ENCODE measurements at places on chromosomes 12 and 14. TPM values are rescaled to one million over a fixed set of nuclear protein-coding genes. Genes with fewer than 3 reads are reported as not detected.
A peak's percentile ranks its signal among the peaks of the same experiment; 100 is the strongest.

TPPP2 gene
- total RNA-seq = not detected

DHH gene
- 0.07 TPM for total RNA-seq

HSPA2 gene
- total RNA-seq = 4.5 TPM

PLCZ1 gene
- not detected for total RNA-seq

TSPAN19 gene
- 0.10 TPM for total RNA-seq

LRTM2 gene
- not detected for total RNA-seq

SLC15A4 gene
- total RNA-seq = 26.6 TPM

HRK gene
- total RNA-seq = 0.25 TPM

- no peak for DNase-seq
Measured at GRCh38 chr12:131591136-131591535, 119.8 kb upstream of the SFSWAP start.

DNA sequence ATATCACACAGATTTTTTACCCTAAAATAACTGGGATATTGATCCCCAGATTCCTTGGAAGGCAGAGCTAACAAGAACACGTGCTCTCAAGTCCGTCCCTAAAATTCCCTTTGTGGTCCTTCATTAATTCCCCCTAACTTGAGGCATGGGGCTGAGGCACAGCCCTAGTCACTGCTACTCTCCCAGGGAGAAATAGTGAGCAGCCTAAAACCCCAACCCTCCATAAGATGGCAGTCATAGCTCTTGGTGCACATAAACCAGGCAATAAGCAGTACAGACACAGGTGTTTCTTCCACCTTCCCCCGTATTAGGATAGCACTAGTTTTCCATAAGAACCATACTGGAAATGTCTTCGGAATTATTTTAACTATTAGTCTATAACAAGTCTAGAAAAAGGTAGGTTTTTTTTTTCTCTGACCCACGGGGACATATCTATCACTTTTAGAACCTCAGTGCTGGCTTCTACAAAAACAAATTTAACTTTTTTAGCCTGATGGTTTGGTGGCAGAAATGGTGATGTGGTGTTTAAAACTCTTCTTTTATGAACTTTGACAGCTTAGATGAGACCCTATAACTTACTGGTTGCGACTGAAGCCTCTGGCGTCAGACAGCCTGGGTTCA lies 3.1 kb upstream of the ARHGEF40 start:
- peak; percentile 19 for DNase-seq

GRCh38 chr14:59154373-59154772 lies 34.1 kb upstream of the DAAM1 start:
- no peak for DNase-seq

GRCh38 chr14:94548999-94549985 lies 11.9 kb upstream of the SERPINA4 start:
- DNase-seq = peak; percentile 33

GRCh38 chr14:37601865-37602264 lies 6.4 kb downstream of the TTC6 start:
- DNase-seq = no peak

- no peak for DNase-seq
Measured at GRCh38 chr12:72146495-72146894, 125.7 kb upstream of the TRHDE start.

DNA sequence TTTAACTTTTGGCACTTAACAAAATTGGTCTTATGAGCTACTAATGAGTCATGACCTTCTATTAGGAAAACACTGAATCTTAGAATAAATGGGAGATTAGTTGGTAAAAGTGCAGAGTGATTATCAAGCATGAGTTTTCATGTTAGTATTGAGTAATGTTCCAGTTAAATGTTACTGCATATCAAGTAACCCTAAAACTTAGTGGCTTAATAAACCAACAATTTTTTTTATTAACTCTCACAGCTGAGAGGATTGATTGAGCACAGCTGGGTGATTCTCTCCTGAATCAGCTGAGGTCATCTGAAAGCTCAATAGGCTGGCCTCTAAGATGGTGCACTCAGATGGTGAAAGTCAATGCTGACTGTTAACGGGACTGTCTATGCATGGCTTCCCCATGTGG lies 248.6 kb downstream of the BCL11B start:
- DNase-seq = no peak

DNA sequence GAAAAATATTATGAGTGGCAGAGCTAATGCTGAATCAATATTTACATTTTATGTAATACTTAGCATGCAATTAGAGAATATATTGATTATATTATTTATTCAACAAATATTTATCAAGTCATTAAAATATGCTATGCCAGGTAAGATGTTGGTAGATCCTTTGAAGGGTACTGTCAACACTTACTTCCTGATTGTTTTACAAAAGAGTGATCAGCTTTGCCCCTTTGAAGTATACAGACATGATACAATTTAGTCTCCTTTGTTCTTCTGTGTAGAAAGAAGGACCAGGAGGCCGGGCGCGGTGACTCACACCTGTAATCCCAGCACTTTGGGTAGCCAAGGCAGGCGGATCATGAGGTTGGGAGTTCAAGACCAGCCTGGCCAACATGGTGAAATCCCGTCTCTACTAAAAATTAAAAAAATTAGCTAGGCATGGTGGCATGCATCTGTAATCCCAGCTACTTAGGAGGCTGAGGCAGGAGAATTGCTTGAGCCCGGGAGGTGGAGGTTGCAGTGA lies 73.9 kb upstream of the IFNG-AS1 start:
- no peak for DNase-seq

DNA sequence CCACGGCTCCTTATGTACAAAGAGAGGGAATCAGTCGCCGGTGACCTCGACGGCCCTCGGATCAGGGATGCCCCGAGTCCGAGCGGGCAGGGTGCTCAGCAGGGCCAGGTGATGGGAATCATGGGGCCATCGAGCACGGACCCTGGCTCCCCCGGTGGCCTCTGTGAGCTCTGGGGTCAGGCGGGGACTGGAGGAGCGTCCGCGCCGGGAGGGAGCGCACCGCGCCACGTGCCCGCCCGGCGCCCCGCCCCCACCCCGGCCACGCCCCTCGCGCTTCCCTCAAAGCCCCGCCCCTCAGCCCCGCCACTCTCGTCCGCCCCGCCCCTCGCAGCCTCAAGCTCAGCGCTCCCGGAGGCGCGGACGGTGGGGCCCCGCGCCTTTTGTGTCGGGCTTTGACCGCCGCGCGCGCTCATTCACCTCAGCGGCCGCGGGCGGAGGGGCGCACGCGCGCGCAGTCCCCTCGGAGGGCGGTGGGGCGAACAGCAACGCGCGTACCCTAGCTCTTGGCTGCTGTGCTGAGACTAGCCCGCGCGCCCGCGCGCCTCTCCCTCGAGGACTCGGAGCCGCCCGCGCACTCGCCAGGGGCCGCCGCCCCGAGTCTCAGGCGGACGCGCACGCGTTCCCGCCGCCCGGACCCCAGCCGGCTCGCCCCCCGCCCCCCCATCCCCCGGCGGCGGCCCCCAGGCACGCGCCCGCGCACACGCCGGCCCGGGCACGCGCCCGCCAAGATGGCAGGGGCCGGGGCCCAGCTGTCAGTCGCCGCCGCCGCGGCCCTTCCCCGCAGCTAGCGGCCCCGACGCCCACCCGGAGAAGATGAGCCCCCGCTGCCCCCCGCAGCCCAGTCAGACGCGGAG lies 93.9 kb upstream of the EVL start:
- peak; percentile 74 for DNase-seq

- DNase-seq = no peak
Measured at GRCh38 chr14:68741839-68742470, 50.9 kb downstream of the ZFP36L1 start.

GRCh38 chr12:120453977-120454376 lies 7.7 kb downstream of the GATC start:
- peak; percentile 42 for DNase-seq

DNA sequence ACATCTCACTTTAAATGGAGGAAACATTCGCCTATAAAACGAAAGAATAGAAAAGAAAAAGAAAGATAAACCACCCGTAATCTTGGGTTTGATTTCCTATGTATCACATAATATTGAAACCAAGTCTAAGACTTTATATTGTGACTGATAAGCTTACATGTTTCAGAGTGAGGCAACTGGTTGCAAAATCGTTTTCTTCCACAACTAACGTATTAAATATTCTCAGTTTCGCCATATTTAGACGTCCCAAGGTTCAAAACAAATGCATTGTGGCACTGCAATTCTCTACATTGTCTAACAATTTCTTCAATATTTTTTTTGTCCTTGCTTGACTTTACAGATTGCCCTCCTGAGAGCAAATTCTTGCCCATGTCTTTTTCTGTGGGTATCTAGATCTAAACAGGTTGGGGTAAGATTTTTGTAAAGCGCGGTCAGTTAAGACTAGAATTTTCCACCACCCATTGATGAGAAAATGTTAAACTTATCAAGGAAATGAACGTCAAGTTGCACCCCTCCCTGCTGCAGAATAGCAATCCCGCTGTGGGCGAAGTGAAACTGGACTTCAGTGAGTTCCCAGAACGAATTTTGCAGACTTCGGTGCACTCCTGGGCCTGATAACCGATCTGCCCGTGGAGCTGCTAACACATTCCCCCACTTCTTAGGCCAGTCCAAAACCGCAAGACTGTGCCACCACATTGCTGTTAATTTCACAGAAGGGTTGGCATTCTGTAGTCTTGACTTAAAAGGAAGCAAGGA lies 2.7 kb downstream of the TBX3 start:
- DNase-seq = no peak

DNA sequence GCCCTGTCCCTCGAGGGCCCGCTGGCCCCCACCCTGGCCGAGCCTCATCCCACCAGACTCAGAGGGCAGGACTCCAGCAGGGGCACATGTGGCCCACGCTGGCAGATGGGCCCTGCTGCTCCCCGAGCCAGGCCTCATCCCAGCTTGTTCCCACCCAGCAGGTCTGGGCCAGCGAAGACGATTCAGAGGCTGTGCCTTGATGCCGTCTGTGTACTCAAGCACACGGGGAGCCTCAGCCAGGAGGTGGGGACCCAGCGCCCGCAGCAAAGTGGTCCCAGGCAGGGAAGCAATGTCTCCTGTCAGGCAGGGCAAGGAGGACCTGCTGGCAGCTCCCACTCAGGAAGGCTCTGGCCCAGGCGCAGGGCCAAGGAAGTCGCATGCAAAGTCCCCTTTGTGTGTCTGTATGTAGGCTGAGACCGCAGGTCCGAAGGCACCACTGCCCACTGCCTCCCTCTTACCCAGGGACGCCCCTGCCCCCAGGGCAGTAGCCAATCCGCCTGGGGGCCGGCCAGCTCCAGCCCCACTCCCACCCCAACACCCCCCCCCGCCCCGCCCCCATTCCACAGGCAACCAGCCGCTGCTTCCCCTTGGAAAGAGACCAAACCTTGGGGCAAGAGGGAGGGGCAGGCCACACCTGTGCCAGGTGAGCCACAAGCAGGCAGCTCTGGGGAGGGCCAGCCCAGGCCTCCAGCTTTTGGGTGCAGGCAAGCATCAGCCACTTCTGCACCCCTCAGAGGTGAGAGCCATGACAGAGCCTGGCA lies 9.4 kb downstream of the DEGS2 start:
- DNase-seq = no peak

- no peak for DNase-seq
Measured at GRCh38 chr12:27915021-27915420, 57.5 kb downstream of the PTHLH start.

DNA sequence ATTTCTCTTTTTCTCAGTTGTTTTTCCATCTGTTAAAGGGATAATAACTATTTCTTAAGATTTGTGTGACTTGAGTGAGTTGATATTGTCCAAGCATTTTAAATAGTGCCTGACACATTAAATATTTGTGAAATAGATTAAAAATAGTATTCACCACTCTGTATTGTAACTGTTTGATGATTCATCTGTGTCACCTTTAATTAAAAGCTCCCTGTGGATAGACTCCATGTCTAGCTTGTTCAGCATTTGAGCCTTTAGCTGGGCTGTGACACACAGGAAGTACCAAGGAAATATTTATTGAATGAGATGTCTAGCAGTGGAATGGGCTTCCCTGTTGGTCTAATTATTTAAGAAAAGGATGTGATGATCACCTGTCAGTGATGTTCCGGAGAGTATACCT lies 1.8 kb upstream of the GLIPR1L2 start:
- DNase-seq = no peak

DNA sequence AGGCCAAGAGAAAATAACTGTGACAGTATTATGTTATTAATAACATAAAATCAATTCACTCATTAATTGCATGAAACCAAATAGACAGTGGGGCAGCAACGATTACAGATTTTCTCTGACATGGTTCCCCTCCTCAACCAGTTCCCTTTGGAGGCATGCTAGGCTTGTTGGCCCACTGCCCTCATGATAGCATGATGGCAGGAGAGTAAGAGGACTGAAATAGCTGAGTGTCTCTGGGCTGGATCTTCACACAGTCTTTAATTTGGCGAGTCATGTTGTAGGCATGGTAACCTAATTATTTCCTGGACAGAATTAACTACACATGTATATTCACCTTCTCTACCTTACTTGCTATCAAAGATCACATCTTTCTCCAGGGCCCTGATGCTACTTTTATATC lies 266.2 kb upstream of the PELI2 start:
- no peak for DNase-seq

DNA sequence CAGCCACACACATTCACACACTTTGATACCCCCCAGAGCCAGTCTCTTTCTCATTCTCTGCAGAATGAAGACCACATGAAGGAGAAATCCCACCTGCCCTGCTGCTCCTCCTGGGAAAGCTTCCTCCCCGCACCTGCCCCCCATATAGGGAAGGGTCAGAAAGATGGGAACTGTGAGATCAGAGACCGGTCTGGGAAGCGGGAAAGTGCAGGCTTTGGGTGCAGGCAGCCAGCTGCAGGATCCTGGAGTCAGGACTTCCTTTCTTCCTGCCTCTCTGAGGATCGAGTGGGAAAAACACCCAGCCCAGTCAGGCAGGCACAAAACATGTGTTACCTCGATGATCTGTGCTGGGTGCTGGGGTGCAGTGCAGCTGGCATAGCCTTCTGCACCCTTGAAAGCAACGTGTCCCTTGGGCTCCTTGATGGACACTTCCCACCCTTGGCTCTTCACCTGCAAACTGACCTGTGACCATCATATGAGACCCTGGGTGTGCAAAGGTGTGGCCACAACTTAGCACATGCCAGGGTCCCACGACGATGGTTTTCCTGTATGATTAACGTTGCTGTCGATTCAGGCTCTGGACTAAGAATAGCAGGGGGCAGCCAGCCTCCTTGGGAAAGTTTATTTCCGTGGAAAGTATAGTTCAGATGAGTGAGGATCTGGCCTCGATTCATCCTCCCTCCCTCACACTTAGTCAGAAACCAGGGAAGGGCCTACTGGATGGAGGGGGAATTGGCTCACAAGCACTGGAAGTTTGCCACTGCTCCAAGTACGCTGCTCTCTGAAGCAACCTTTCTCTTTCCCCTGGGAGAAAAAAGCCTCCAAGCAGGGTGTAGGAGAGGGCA lies 105.4 kb upstream of the MED13L start:
- DNase-seq = peak; percentile 33

GRCh38 chr12:124872068-124872719 lies 8.5 kb upstream of the SCARB1 start:
- no peak for DNase-seq

DNA sequence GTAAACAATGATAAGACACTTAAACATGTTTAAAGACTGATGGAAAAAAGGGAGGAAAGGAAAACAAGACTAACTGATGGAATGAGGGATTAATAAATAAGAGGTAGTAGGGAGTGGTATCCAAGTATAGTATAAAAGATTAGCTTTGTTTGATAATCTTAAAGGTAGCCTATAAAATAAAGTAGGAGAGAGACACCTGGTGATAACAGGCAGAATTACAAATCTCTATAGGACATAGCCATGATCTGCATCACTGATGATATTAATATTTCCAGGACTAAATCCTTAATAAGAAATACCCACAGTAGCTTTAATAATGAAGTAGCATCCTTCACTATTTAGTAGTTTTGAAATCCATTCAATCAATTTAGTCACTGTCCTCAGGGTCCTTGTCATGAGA lies 30.4 kb downstream of the DLGAP5 start:
- DNase-seq = peak; percentile 61
